Gastrocnemius medialis (tissue), 4 donors: ENCODE measurements at places on chromosomes 1 and 21. TPM values are rescaled to one million over a fixed set of nuclear protein-coding genes. Genes with fewer than 3 reads are reported as not detected.

Gene CAPN8
- total RNA-seq: 0.46 TPM

Gene RGSL1
- not detected for total RNA-seq

Gene KRTAP7-1
- not detected for total RNA-seq

Gene SPEN
- 55.5 TPM for total RNA-seq

Gene OPRD1
- 0.24 TPM for total RNA-seq

Gene TAS1R1
- total RNA-seq: not detected

Gene LIN28A
- total RNA-seq: not detected

Gene CIART
- 8.2 TPM for total RNA-seq

Gene SLC16A4
- 3.5 TPM for total RNA-seq

Gene C1orf94
- not detected for total RNA-seq

Gene THAP3
- total RNA-seq: 27.6 TPM

Gene SAMD11
- not detected for total RNA-seq

Gene ATAD3C
- not detected for total RNA-seq

Gene GBP6
- total RNA-seq: not detected

Gene SELE
- total RNA-seq: 0.09 TPM

Gene FAM72D
- not detected for total RNA-seq

Gene OR6K3
- total RNA-seq: not detected

Gene HENMT1
- 0.51 TPM for total RNA-seq

Gene ELAPOR1
- total RNA-seq: not detected

Gene TSSK3
- not detected for total RNA-seq

Gene PLA2G4A
- total RNA-seq: 0.44 TPM

Gene KRTCAP2
- total RNA-seq: 102 TPM

Gene OR2G6
- total RNA-seq: not detected

Gene EVA1C
- total RNA-seq: 9.7 TPM

Gene FNDC10
- total RNA-seq: 0.94 TPM

Gene RGS16
- total RNA-seq: 0.41 TPM

Gene PLCH2
- not detected for total RNA-seq

Gene OVAAL
- total RNA-seq: not detected

Gene ENAH
- total RNA-seq: 64.2 TPM

Gene LCE2B
- not detected for total RNA-seq

Gene GSTM1
- total RNA-seq: not detected

Gene CD1D
- not detected for total RNA-seq

Gene S100A3
- 0.88 TPM for total RNA-seq

Gene RNU1-2
- total RNA-seq: not detected

Gene ADAMTS1
- total RNA-seq: 39.4 TPM

Gene RIMS3
- total RNA-seq: 0.56 TPM

Gene RAB7B
- total RNA-seq: not detected

Gene TMEM167B
- 25.6 TPM for total RNA-seq
